Kidney (tissue), 22 donors: ENCODE measurements at places on chromosomes 4 and X.
A peak's percentile ranks its signal among the peaks of the same experiment; 100 is the strongest.

- DNase-seq: no peak
Measured at GRCh38 chr4:54498661-54499111, 159.1 kb upstream of the KIT start.

DNA sequence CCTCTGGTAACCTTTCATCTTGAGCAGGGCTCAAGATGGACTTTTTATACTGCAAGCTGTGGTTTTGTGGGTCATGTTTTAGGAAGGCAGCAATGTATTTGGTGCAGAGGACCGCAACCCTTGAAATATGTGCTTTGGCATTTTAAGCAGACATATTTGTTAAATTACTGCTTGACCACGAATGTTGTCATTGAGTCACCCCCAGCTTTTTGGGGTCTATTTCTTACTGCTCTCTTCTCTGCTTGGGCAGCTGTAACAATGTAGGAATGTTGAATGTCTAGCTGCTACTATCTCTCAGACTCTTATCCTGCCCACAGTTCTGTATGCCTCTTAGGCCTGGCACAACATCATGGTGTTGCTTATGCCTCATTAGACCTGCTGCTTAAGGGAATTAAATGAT, 6.0 kb downstream of the RBPJ start:
- DNase-seq: no peak

- no peak for DNase-seq
Measured at GRCh38 chr4:167265231-167265630, 30.9 kb upstream of the SPOCK3 start.

DNA sequence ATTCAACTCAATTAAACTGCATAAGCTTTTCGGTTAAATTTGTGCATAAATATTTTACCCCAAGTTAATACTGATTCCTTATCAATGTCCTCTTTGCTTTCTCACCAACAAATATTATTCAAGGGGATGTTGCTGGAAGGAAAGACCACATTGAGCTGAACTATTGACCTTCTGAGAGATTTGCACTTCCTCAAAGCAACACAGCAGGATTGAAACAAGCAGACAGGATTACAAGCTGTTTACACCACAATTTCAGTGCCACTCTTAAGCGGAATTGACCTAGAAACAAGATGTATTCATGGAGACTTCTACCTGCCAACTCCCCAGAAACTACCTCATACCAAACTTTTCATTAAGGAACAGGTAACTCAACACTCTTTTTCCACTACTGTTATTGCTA, 96.5 kb upstream of the DUSP21 start:
- DNase-seq: no peak

GRCh38 chrX:78748846-78749245, 1.3 kb downstream of the LPAR4 start:
- DNase-seq: no peak

DNA sequence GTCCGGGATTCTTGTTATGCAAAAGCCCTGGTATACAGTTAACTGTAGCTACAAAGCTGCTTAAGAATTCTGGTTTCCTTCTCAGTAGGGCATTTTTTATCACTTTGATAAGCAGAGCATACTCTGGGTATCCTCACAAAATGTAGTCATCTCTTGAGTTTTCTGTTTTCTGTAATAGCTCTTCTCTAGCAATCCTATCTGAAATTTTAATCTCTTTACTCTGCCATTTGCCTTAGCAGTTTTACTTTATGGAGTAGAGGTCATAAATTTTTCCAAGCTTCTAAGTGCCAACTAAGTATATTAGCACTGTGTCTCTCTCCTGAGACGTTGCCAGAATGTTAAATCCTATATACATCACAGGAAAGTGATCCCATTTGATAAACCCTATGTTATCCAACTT, 28.0 kb upstream of the BANK1 start:
- DNase-seq: no peak

GRCh38 chr4:69753686-69754085, 6.7 kb downstream of the SULT1B1 start:
- no peak for DNase-seq

DNA sequence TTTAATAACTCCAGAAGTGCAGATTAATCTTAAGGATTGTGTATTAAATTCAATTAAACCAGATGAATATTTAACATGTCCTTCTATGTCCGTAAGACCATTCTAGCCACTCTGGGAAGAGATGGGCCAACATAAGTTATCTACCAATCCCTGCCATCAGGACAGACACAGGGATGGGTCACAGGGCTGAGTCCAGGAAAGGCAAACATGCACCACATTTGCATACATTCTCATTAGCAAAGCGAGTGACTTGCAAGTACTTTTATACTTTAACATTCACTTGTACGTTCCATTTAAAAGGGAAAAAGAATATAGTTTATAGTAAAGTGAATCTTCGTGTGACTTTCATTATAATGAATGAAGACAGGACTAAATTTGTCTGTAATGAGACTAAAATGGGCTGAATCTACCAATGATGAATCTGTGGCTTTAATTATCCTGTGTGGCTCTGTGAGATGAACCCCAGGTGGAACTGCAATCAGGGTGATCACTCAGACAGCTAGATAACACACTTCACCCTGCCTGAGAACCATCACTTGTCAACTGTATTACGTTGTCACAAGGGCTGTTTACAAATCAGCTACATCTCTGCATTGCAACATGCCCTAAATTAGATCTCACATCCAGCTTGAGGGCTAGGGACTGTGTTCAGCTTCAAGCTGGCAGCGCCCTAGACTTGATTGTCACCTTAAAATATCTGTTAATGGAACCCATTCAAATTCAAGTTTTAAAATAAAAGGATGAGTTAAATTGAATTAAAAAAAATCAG, 77.2 kb downstream of the SH3KBP1 start:
- DNase-seq: no peak

DNA sequence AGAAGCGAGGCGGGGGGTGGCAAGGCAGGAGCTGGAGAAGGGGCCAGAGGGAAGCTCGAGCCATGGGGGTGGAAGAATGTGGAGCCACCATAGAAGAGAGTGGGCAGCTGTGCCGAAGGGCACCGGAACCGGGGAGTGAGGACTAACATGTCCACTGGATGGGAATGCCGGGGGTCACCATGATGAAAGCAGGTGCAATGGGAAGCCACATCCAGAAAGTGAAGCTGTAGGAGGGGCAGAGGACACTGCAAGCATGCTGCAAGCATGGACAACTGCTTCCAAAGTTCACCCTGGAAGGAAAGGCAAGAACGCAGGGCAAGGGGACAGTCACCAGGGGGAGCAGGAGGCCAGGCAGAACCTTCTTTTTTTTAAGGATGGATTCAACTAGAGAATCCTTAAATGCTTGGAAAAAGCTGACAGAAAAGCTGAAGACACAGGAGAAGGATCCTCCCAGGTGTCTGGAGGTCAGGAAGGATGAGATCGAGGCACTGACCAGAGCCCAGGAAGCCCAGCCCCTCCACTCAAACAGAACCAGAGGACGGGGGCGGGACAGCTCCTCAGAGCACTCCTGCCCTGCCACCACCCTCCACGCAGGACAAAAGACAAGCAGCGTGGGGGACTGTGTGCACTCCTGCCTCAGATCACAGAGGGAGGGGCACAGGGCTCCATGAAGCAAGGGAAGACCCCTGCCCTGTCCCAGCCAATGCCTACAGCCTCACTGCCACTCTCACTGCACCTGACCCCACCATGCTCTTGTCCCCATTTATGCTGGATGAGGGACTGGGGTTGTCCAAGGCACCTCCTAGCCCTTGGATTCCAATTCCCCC, 169.2 kb downstream of the AFAP1 start:
- peak; percentile 59 for DNase-seq

DNA sequence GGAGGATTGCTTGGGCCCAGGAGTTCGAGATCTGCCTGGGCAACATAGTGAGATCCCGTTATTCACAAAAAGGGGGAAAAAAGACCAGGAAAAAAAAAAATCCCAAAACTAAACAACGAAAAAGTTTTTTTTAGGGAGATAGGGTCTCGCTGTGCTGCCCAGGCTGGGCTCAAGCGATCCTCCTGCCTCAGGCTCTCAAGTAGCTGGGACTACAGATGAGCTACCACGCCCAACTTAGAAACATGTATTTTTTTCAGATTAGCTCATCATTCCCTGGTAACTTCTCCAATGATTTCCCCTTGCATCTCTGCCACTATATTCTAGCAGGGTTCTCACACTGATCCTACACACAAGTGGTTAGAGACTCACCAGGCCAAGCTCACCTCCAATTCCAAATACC, 24.4 kb upstream of the IRAK1 start:
- DNase-seq: no peak

DNA sequence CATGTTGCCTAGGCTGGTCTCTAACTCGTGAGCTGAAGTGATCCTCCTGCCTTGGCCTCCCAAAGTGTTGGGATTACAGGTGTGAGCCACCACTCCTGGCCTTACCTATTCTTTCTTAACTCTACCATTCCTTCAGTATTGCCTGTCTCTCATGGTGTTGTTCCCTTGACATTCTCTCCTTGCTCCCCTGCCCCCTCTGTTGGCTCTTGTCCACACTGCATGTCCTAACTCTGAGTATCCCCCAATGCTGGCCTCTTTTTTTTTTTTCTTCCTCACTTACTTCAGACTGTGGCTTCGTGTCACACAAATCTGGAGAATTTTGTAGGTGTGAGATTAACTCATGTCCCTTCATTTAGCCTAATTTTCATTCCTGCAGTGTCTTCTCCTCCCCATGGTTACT, 22.9 kb upstream of the FRMPD4 start:
- no peak for DNase-seq

GRCh38 chr4:39883646-39884045, 94.1 kb downstream of the PDS5A start:
- DNase-seq: no peak
